Activated CD4-positive, alpha-beta T cell treated with anti-CD3 and anti-CD28 coated beads for 24 hours (primary cell): ENCODE measurements at places on chromosomes 6 and 20.

GRCh38 chr6:153150371-153150751, 19.3 kb upstream of the RGS17 start:
- DNase-seq: no peak

- no peak for DNase-seq
Measured at GRCh38 chr6:90573624-90574023, 13.2 kb downstream of the MAP3K7 start.

DNA sequence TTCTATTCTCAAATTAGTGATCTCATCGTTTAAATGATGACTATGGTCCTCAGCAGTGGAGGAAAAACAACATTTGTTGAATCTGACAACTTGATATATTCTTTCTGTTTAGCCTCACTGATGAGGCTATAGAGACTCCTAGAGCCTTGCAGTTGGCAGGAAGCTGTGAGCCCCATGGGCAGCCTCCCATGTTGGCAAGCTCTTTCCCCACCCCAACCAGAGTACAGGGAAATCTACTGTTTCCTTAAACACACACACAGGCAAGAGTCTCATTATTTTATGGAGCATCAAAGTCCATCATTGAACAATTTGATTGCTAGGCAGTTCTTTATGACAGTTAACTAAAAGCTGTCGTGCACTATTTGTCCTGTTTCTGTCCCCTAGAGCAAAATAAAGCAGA, 498.2 kb upstream of the CITED2 start:
- DNase-seq: no peak

DNA sequence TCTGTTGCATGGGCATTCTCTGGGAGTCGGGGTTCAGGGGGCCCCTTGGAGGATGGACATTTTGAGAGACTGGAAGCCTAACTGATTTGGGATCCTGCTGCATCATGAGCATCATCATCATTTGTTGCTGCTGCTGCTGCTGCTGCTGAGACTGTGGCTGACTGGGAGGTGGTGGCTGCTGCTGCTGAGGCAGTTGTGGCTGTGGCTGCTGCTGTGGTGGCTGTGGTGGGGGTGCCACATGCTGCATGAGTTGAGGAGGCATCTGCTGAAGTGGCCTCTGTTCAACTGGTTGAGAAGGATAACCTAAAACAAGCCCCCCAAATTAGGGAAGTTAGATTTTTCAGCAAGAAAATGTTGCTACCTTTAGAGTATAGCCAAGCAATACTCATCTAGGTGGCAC, 38.9 kb downstream of the TP53INP2 start:
- DNase-seq: no peak

GRCh38 chr6:20998748-20999448, 464.6 kb downstream of the CDKAL1 start:
- no peak for DNase-seq

- DNase-seq: no peak
Measured at GRCh38 chr6:5730585-5731263, 276.0 kb downstream of the NRN1 start.

DNA sequence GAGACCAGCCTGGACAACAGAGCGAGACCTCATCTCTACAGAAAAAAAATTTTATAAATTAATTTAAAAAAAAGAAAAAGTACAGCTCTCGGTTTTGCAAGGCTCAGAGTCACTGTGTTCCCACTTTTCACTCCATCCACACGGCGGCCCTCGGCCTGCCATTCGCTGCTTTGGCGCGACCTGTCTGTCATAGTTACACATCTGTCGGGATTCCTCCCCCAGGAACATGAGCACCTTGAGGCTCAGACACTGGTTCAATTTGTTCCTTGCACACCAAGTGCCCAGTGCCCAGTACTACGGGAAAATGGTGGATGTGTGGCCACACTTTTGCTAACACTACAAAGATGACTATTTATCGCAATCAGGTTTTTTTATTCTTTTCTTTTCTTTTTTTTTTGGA, 8.4 kb downstream of the CTSZ start:
- no peak for DNase-seq

- DNase-seq: no peak
Measured at GRCh38 chr6:45987856-45988255, 27.8 kb downstream of the CLIC5 start.

DNA sequence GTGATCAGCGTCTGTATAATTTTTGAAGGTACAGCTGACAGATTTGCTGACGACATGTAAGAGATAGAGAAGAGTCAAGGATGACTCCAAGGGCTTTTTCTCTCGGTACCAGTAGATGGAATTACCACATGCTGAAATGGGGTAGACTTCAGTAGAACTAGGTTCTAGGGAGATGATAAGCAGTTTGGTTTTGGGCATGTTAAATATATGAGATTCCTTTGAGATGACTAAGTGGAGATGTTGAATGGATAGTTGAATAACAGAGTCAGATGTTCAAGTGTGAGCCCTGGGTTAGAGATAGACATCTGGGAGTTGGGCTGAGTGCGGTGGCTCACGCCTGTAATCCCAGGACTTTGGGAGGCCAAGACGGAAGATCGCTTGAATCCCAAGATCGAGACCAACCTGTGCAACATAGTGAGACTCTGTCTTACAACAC, 50.0 kb downstream of the PHF20 start:
- DNase-seq: no peak

DNA sequence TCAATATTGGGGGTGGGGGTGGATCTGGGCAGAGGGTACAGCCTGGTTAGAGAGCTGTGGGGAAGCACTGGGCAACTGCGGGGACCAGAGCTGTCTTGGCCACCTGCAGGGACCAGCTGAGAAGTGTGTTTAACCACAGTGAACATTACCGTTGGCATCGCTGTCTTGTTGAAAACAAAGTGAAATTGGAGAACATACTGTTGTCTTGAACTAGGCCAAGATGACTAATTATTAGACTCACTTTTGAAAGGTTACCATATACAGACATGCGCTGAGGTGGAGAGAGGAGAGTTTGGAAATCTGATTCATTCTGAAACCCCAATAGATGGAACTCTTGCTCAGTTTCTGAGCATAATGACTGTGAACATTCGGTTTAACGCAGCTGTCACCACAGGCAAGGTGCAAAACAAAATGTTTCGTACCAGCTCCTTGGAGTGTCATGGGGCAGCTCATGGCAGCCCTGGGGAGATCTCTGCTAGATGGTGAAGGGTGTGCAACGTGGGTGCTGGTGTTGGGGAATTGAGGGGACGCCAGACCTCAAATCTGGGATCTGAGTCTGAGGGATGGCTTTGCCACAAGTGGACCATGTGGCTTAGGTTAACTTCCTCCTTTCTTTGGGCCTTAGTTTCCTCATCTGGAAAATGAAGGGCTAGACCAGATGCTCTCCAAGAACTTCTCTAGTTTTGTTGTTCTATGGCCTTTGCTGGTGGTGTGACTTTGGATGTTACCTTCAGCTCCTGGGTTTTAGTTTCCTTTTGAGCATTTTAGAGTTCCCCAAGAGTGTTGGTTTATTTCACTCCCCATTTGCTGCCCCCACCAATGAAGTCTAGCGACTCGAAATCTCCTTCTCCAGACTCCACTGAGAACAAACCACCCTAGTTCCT, 24.6 kb upstream of the GTSF1L start:
- DNase-seq: peak; percentile 37

GRCh38 chr6:13488015-13488895, 855 bp upstream of the GFOD1 start:
- DNase-seq: no peak

GRCh38 chr6:170057961-170058877, 232.7 kb downstream of the DLL1 start:
- no peak for DNase-seq

DNA sequence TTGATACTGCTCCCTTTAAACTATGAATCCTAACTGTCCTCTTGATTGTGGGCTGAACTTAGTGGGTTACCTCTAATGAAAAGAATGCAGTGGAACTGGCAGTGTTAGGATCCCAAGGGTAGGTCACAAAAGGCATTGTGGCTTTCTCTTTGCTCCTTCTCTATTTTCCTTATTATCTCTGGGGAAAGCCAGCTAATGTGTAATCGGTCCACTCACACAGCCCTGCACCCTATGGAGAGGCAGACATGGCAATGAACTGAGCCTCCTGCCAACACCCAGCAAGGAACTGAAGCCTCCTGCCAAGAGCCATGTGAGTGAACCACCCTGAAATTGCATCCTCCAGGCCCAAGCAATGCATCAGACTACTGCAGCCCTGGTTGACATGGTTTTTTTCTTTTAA, 24.6 kb upstream of the ZNF133 start:
- DNase-seq: no peak

DNA sequence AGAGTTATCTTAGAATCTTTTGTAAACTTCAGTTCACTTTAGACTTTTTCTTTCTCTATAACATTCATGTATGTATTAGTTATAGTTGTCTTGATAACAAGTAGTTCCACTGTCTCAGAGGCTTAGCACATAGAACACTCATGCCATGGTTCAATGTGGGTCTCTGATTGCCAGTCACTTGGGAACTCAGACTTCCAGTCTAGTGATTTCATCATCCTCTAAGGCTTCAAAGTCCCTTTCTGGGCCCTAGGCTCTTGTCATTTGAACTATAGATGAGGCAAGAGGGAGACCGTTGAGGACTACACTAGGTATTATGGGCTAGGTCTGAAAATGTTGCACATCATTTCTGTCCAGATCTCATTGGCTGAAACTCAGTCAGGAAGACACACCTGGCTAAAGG, 8.4 kb upstream of the EEF1E1 start:
- no peak for DNase-seq

DNA sequence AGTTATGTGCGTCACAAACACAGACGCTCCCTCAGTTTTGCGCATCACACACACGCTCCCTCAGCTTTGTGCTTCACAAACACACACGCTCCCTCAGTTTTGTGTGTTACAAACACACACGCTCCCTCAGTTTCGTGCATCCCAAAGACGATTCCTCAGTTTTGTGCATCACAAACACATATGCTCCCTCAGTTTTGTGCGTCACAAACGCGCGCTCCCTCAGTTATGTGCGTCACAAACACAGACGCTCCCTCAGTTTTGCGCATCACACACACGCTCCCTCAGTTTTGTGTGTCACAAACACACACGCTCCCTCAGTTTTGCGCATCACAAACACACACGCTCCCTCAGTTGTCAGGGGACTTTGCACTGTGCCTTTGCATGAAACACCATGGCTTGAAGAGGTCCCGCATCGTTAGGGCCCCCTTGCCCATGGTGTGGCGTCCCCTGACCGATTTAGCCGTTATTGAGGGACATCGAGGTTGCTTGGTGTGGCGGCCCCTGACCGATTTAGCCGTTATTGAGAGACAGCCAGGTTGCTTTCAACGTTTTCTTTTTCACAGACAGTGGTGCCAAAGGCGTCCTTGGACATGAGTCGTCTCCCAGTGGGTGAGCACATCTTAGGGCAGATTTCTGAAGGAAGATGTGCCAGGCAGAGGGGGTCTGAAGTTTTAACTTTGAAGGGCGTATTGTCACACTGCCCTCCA, 28.1 kb upstream of the MYT1 start:
- DNase-seq: no peak

GRCh38 chr6:133392015-133392414, 150.9 kb downstream of the EYA4 start:
- DNase-seq: no peak

- no peak for DNase-seq
Measured at GRCh38 chr6:42400886-42401612, 50.7 kb downstream of the TRERF1 start.

DNA sequence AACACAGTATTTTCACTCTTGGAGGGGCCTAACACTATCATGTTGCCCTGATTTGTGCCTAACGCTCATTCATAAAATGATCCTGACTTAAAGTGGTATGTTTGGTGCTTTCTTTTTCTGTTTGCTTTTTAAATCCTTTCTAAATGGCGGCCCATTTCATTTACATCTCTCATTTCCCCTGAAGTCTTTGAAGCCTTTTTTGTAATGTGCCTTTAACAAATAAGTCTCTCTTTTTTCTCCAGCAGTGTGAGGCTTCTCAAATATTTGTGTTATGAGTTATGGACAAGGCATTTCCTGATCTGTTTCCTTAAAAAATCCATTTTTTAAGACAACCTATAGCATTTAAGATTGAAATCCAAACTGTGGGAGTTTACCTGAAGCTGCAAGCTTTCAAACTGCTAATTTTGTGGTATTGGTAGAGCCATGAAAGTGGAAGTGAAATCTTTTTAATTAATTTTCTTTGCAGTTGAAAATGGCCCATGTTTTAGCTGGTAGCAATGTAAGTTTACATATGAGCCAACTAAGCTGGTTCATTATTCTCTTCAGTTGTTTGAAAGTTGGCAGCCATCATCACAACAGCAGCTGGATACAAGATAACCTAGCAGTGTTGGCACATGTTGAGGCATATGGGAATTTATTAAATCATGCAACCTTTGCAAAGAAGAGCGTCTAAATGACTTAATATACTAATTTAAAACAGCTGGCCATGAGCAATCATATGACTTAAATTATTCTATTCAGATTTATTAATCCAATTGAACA, 469.7 kb downstream of the CDKAL1 start:
- DNase-seq: no peak

DNA sequence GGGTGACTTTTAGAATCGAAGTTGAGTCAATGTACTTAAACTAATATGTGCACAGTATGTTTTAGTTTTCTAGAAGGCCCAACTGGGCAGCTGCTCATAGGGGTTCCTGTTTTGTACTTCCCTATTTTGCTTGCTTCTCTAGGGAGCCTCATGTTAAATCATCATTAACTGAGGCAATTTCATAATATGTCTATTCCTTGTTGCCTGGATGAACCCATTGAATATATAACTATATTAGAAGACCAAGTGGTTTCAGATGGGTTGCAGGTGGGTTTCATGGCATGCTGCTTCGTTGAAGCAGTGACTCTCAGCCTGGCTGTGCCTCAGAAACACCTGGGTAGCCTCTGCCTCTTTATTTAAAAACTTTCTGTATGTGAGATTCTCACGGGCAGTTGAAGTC, 22.2 kb downstream of the CARMIL1 start:
- no peak for DNase-seq

- DNase-seq: no peak
Measured at GRCh38 chr6:43809417-43810305, 39.6 kb downstream of the VEGFA start.

- DNase-seq: no peak
Measured at GRCh38 chr20:4320291-4320690, 304.9 kb upstream of the RNF24 start.

- no peak for DNase-seq
Measured at GRCh38 chr6:4672772-4673171, 103.4 kb upstream of the CDYL start.

- no peak for DNase-seq
Measured at GRCh38 chr6:25844518-25844917, 12.7 kb upstream of the SLC17A1 start.

DNA sequence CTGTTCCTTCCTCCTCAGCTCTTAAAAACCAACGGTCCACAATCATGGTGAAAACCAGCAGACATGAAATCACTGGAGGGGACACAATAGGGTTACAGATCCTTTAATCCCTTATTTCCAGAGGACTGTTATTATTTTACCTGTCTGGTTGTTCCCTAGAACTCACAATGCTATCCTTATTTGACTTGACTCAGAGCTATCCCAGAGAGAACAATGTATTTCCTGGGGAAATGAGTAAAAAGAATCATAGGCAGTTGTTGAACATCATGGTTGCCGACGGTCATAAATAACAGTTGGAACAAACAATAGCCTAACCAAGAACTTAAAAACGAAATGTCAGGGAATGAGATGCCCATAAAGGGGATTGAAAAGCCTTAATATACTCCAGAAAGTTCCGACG, 9.3 kb downstream of the OR2H1 start:
- DNase-seq: no peak
